Posterior vena cava (tissue), 2 donors: ENCODE measurements at places on chromosomes 1 and 21. TPM values are rescaled to one million over a fixed set of nuclear protein-coding genes. Genes with fewer than 3 reads are reported as not detected.

Gene DDOST
- total RNA-seq: 118 TPM

Gene BRDT
- not detected for total RNA-seq

Gene ZMYND12
- not detected for total RNA-seq

Gene ZSWIM5
- total RNA-seq: 1.9 TPM

Gene MYOG
- not detected for total RNA-seq

Gene NTMT2
- total RNA-seq: not detected

Gene IFNLR1
- 0.43 TPM for total RNA-seq
